ENCODE measurements at places on chromosomes 3 and 15.

DNA sequence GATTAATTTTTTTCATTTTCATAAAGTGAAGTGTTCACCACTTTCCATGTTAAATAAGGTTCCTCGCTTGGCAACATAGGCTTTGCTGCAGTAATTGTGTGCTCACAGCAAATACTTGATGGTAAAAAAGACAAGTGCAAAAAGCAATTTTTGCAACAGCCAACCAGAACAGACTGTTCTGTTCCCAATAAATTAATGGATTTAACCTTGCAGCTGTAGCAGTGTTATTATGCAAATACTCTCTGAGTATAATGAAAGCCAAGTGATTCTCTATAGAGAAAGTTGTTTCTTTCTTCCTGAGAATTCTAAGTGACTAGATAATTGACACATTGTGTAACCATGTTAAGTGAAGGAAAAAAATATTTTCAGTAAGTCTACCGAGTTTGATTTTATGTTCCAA is 183.7 kb upstream of the NAALADL2 start:
- no peak for DNase-seq

GRCh38 chr3:113773381-113773780 is 26.5 kb downstream of the ATP6V1A start:
- no peak for DNase-seq

DNA sequence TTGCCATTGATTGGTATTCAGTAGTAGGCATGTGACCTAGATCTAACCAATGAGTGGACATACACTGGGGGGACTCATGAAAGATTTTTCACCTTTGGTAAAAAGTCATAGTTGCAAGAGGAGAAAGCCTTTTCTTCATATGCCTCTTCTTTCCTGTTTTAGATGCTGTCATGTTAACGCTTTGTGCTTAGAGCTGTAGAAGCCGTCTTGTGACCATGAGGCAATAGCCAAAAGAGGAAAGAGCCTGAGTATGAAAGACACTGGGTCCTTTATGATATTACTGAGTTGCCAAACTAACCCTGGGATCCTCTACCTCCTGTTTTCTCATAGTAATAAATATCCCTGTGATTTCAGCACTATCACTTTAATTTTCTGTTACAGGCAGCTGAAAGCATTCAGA is 396.0 kb downstream of the FHIT start:
- no peak for DNase-seq

DNA sequence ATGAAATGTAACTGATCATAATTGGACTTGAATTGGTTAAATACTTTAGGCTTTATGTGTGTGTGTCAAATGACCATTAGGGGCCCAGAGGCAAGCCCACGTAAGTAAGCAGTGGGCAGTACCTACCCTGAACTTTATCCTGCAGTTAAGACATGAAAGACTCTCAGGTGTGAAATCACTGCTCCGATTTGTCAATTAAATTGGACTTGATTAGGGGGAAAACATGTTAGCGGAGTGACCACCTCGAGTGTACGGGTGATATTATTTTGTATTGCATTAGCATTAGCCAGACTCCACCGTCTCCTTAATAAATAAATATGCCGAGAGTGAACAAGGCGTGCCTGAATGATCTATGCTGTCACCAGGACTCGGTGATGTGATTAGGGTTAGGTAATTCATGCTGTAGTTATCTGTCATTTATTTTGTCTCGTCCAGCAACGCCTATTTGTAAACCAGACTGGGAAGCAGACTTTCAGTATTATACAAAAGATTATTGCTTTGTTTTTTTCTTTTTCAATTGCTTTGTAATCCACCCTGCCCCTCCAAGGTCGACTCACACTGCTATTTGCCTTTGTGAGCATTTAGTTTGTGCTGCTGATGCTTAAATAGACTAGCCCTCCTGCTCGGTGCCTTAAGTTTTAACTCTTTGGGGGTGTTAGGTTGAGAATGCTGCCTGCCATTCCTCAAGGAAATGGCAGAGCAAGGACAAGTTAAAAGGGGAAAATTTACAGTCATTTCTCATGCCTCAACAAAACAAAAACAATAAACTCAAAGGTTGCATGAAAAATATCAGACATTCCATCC is 1.8 kb downstream of the RBMS3 start:
- no peak for DNase-seq

- DNase-seq, result no peak
Measured at GRCh38 chr3:18079739-18080138, 337.3 kb upstream of the TBC1D5 start.
